ENCODE measurements at places on chromosomes 3 and 15.

GRCh38 chr3:150230037-150230436 is 178.1 kb upstream of the TSC22D2 start:
- DNase-seq = no peak

- no peak for DNase-seq
Measured at GRCh38 chr3:188686324-188686723, 485.4 kb upstream of the TPRG1 start.

GRCh38 chr3:77620009-77620408 is 580.1 kb downstream of the ROBO2 start:
- DNase-seq = peak; percentile 24

DNA sequence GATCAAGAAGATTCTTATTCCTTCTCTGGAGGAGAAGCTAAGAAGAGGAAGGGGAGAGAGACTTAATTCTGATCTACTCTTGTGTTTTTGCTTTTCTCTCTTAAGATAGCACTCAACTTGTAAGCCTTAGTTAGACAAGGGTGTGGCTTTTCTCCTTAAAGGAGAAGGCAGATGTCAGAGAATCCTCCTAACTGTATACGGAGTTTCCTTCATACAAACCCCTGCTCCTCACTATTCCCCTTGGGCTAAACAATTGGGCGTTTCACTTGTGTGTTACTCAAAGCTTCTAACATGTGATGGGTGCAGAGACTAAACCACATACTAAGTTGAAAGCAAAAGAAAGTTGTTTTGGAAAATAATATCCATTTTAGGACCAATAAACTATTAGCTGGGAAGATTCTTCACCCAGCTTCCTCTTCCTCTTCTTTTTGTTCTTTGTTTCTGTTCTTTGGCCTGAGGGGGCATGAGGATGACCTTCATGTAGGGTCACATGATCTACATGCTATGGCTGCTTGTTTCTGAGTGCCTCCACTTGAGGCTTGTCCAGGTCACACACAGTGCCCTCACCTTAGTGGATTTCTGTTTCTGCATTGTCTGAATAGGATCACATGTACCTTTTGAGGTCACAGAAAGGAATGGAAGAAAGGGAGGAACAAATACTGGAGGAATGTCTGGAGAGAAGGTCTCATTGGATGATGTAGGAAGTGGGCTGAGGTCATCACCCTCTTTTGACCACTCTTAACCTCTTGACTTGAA is 14.6 kb downstream of the SPINK8 start:
- no peak for DNase-seq

GRCh38 chr3:154224866-154225265 is 99.4 kb downstream of the DHX36 start:
- no peak for DNase-seq

DNA sequence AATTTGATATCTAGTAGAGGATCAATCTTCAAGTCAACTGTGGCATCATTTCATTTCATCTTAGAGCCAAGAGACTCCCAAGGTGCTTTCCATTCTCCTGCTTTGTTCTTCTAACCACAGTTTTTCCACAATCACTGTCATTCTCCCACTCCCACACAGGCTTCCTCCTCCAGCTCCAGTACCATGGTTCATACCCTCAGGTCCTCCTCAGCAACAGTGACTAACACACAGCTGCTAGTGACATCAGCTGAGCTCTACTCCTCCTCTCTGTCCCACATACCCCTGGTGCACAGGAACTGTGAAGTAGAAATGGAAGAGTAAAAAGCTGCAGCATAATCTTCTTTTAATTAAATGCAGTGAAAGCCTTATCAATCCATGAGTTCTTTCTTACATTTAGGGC is 200.2 kb upstream of the DPH6 start:
- DNase-seq = peak; percentile 77

GRCh38 chr3:100556673-100557310 is 52.6 kb upstream of the ADGRG7 start:
- peak; percentile 74 for DNase-seq

DNA sequence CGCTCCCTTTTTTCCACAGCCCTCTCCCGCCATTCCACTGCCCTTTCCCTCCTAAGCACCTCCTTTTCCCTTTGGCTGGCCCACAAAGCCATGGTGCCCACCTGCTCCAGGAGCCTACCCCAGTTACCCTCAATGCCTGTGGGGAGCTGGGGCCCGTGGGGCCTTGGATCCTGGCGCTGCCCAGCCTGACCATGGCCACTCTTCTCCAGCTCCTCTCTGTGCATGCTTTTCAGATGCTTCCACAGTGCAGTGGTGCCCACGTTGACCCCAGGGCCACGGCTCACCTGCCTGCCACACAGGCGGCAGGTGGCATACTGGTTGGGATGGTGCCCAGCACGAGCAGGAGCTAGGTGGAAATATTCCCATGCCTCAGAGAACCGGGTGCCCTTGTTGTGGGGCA is 1.5 kb downstream of the ZBED2 start:
- no peak for DNase-seq

GRCh38 chr3:117669774-117670173 is 960.2 kb downstream of the TUSC7 start:
- DNase-seq = no peak

- DNase-seq = no peak
Measured at GRCh38 chr3:67118635-67119034, 120.5 kb downstream of the KBTBD8 start.

- DNase-seq = peak; percentile 49
Measured at GRCh38 chr3:125431912-125432790, 57.0 kb upstream of the ZNF148 start.

- DNase-seq = no peak
Measured at GRCh38 chr3:195601382-195601781, 17.6 kb upstream of the APOD start.

GRCh38 chr15:55879181-55879580 is 114.2 kb downstream of the NEDD4 start:
- DNase-seq = peak; percentile 55

DNA sequence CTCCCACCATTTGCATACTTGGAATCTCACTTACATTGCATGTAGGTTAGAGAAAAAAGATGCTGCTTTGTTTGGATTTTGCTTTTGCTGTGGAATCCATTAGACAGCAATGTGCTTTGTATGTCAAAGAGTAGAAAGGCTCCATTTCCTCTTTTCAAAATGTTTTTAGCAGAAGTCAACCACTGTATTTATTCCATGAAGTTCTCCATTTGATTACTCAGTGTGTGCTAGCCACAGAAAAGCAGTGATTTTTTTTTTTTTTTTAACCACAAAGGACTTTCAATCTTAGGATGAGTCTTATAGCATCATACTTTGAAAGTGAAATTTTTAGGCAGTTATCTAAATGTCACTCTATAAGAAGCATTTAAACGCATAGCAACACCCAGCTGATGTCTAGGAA is 285.0 kb upstream of the ADAMTS9 start:
- peak; percentile 54 for DNase-seq

GRCh38 chr15:74040109-74040850 is 42.1 kb downstream of the GOLGA6A start:
- DNase-seq = peak; percentile 98

DNA sequence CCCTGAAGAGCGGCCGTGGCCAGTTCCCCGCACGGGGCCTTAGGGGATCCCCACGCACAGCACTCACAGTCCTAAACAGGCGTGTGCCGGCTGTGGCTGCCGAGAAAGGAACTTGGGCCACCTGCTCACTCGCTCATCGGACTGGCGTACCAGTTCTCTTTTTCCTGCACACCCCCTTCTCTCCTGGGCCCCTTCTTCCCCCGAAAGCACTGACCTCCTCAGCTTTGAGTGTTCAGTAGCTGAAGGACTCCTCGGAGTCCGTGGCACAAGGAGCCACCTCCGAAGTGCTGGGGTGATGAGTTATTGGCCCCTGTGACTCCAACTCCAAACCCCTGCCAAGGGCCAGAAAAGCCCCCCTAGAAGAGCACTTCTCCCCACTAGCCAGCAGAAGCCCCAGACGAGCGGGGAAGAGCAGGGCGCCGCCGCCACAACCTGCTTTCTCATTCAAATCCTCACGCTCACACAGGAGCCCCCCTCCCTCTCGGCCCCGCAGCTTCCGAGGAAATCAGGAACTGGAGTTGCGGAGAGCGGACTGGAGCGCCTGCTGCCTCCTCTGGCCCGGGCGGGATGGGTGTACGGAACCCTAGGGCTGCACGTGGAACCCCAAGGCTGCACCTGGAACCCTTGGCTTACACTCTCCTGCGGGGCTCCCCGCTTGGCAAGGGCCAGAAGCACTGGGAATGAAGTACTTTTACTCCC is at the start of gene PLCH1:
Gene PLCH1 (minus strand): TSS at position 446 of the 699 bp plus-strand sequence. CDS start 40,847 bp downstream, outside the sequence.
- peak; percentile 40 for DNase-seq

DNA sequence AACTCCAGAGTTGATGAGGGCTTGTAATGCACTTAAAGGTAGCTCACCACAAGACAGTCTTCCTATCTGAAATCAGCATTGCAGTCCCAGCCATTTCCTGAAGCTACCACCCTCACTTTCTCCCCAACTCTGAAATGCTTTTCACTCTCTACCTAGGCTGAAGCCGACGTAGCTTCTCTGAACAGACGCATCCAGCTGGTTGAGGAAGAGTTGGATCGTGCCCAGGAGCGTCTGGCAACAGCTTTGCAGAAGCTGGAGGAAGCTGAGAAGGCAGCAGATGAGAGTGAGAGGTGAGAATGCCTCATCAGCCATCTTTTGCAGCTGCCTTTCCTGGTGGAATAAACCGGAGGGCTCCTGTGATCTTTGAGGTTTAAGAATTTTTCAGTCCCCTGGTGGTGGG is 14.3 kb downstream of the TPM1 start:
- peak; percentile 85 for DNase-seq

DNA sequence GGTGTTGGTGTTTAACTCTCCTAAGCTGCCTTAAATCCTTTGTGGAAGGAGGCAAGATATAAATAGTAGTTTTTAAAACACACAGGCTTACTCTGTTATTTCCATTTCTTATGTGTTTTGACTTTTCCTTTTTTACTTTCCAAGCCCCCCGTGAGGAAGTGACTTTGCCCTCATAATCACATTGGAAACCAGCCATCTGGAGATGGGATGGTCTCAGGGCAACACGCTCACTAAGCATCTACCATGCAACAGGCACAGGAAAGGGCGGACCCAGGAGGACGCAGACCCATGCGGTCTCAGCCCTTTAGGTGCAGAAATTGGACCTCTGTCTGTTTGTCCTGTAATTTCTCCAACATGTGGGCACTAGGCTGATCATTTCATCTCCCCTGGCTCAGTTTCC is 115.7 kb downstream of the PDZRN3 start:
- DNase-seq = no peak

GRCh38 chr3:185658943-185659342 is 72.8 kb downstream of the SENP2 start:
- DNase-seq = no peak

DNA sequence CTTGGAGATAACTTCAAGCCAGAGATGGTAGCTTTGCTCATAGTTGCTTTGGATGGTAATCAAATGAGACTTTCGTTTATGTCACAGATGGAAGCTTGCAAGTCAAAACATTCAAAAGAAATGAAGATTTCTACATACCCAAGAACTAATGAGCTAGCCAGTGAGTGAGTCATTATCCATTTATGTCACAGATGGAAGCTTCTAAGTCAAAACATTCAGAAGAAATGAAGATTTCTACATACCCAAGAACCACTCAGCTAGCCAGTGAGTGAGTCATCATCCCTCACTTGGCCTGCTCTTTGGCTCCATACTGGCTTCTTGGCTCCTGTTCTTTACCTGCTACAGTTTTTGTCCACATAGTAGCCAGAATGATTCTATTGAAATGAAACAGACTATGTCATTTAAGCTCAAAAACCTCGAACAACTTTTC is 559.8 kb upstream of the CBLB start:
- peak; percentile 100 for DNase-seq

GRCh38 chr3:30986551-30986950 is 92.1 kb upstream of the GADL1 start:
- DNase-seq = no peak

GRCh38 chr15:61184431-61184830 is 44.7 kb downstream of the RORA start:
- no peak for DNase-seq

GRCh38 chr15:90592131-90592881 is 62.6 kb downstream of the CRTC3 start:
- peak; percentile 90 for DNase-seq

- no peak for DNase-seq
Measured at GRCh38 chr3:182399978-182400737, 393.1 kb upstream of the ATP11B start.

DNA sequence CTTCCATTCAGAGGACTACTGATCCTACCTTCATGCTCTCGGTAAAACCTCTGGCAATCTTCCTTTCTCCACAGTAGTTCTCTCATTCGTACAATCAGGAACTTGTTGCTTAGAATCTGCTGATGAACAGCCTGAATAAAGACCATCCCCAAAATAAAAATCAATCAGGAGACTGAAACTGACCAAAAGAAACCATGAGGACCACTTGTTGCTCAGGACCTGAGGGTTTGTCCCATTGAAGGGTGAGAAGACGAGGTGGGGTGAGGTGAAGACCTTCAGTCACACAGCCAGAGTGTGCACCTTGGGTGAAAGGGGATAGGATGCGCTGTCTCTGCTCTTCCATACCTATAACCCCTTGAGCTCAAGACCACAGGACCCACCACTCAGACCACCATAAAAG is 36.8 kb downstream of the SPINK8 start:
- DNase-seq = no peak

DNA sequence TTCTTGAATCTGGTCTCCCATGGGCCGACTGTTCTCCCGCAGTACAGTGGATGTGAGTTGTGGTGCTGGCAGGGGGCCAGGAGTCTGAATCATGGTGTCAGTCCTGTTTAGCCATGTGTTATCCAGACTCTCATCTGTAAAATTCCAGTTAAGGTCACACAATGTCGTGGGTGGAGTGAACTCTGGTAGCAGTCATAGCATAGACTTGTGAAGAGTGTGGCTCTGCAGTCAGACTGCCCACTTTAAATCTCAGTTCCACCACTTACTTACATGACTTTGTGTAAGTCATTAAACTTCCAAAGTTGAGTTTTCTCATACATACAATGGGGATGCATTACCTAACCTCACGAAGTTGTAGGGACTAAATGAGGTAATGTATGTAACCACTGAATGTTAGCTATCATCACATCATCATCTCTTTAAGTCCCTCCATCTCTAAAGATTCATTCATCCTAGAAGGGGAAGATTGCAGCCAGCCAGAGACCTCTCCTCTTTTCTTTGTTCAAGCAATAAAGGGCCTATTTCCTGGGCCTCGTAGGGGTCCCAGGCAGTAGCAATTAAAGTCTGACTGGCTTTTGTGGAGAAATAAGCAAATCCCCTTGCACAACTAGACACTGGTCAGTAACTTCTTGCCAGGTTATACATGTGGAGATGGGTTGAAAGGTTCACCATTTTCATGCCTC is 93.9 kb downstream of the PCCB start:
- DNase-seq = peak; percentile 98

- DNase-seq = no peak
Measured at GRCh38 chr3:187958432-187959003, 195.4 kb upstream of the LPP start.

All from IMR-90 (cell line).